ENCODE measurements at places on chromosomes 16 and 17.

DNA sequence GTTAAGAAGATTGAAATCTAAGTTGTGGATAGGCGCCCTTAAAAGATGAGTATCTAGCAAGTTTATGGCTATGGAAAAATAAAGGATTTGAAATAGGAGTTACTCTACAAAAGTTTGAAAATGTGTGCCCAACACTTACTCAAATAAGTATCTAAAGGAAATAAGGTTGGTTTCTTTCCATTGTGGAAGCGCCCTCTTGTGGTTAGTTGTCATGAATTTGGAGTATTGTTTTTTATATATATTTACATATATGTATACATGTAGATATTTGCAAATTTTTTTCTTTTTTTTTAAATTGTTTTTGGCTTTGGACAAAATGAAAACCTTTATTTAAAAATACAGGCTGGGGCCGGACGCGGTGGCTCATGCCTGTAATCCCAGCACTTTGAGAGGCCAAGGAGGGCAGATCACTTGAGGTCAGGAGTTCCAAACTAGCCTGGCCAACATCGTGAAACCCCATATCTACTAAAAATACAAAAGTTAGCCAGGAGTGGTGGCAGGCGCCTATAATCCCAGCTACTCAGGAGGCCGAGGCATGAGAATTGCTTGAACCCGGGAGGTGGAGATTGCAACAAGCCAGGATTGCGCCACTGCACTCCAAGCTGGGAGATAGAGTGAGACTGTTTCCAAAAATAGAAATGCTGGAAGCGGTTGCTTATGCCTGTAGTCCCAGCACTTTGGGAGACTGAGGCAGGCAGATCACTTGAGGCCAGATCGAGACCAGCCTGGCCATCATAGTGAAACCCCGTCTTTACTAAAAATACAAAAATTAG is 24.0 kb upstream of the VPS4A start:
- DNase-seq = no peak

GRCh38 chr16:35506898-35507194 is 2047.4 kb downstream of the TP53TG3F start:
- no peak for DNase-seq

GRCh38 chr16:68356249-68356918 is 45.6 kb downstream of the PRMT7 start:
- no peak for DNase-seq

DNA sequence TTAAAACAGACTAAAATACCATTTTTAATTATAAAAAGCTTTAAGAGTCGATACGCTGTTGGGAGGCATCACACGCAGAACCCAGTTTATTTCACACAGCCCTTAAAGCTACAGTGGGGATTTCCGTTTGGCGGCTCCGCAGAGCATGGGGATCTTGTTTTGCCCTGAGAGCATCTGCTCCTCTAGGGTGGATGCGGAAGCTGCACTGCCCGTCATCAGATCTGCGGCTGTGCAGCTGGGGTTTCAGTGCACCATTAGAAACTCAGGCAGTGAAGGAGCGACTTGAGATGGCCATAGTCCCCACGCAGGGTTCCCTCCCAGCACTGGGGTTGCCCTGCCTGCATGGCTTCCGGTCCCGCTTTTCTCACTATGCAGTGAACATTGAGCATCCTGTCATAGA is 62.2 kb upstream of the CHMP6 start:
- no peak for DNase-seq

GRCh38 chr17:60230358-60230757 is 80.6 kb downstream of the CA4 start:
- DNase-seq = no peak

DNA sequence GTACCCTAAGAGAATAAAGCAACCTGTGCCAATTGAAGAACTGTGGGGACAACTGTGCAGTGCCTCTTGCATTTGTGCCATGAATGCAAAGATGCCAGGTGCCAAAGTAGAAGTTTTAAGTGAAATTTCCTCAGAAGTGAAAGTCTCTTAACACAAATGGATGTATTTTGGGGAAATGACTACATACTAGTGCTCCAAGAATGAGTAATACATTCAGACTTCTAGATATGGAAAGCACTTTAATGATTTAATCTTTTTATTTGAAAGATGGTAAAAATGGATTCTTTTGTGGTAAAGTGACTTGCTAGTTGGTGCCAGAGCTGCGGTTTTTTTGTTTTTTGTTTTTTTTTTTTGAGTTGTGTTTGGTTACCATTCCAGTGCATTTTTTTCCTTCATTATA is 15.0 kb downstream of the UTP18 start:
- DNase-seq = no peak

DNA sequence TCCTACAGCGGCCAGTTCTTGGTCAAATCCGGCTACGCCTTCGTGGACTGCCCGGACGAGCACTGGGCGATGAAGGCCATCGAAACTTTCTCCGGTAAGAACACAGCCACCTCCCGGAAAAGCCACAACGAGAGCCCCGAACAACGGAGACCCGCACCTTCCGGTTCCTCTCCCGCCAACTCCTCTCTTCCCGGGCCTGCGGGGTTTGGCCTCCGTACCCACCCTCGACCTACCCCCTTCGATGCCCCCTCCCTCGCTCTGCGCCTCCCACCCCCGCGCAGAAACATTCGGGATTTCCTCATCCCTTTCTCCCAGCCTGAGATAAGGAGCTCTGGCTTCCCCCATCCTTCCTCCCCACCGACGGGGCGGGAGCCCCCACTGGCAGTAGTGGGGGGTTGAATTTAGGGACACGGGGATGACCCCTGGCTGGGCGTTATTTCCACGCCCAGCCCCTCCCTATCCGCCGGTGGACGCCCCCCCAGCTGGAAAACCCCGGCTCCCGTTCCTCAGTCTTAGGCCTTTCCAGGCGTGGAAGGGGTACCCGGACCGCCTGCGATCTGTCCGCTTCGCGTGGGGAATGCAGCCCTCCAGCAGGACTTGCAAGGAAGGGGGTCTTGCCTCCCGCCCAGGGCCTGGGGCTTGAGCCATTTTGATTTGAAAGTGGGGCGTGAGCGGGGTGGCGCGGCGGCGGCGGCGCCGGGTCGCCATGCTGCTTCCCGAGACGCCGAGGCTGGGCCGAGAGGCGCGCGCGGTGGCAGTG is 822 bp downstream of the IGF2BP1 start:
- DNase-seq = peak; percentile 85

DNA sequence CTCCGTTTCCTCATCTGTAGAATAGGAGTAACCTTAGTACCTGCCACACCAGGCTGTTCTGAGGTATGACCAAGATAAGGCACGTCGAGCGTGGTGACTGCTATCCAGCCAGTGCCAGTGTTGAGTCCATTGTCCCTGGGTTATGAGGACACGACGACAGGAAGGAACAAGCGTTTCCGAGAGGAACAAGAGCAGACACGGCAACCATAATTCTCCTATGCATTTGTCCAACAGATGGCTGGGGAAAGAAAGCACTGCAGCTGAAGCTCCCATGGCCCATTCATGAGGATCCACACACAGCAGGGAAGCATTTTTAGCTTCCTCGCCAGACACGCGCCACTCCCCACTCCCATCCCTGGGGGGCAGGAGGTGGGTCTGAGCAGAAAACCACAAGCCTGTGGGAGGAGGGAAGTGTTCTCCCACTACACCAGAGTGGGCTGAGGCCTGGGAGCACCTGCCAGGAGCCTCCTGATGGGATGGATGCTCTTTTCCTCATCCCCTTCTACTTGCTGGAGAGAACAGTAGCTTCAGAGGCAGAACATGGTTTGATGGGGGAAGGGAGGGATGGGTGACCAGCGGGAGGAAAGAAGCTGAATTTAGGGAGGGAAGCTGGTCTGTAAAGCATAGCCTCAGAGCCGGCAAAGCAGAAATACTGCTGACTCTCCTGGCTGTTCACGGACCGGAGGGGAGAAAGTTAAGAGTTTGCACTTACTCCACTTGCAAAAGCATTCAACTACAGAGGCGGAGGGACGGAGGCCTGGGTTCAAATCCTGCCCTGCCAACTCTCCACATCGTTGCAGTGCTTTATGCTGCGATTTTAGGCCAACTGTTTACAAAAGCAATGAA is 2.7 kb downstream of the COTL1 start:
- DNase-seq = no peak

DNA sequence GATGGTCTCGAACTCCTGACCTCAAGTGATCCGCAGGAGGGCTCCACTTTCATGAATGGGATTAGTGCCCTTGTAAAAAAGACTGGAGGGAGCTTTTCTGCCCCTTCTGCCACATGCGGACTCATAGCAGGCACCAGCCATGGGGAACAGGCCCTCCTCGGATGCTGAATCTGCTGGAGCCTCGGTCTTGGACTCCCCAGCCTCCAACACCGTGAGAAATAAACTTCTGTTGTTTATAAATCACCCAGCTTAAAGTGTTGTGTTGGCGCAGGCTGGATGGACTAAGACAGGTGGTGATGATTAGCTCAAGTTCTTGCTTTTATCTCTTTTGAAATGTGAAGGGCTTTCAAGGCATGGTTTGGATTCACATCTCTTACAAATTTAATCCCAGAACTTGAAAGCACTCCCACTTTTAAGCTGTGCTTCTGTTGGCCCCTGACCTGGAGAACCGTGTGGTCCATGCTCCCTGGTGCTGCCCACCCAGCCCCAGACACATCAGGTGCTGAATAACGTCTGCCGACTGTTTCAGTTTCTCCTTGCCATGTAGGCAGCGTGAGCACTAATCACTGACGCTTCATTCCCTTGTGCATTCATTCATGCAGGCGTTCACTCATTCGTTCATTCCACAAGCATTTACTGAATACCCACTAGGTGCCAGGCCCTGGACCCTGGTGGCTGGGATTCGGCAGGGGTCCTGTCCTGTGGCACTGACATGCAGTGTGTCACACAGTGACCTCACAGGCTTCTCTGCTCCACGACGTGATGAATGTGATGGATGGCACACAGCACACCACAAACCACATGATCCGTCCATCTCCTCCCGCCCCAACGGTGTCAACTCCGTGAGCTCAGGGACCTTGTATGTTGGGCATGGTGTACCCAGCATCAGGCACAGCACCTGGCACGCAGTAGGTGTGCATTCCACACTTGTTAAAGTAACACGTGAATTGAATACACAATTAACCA is 8.9 kb downstream of the CIBAR2 start:
- no peak for DNase-seq

DNA sequence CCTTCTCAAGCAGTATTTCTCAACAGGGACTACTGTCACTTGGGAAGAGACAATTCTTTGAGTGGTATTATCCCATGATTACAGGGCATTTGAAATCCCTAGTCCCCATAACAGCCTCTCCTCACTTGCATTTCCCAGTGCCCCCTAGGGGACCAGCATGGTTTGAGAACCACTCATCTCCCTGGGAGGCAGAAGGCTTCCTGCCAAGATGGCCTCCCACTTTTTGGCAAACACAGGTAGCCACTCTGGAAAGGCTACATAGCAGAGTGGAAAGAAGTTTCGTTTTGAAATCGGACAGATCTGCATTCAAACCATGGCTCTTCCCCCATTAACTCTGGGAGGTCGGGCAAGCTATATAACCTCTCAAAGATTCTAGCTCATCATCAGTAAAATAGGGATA is 256.8 kb downstream of the XYLT1 start:
- no peak for DNase-seq

DNA sequence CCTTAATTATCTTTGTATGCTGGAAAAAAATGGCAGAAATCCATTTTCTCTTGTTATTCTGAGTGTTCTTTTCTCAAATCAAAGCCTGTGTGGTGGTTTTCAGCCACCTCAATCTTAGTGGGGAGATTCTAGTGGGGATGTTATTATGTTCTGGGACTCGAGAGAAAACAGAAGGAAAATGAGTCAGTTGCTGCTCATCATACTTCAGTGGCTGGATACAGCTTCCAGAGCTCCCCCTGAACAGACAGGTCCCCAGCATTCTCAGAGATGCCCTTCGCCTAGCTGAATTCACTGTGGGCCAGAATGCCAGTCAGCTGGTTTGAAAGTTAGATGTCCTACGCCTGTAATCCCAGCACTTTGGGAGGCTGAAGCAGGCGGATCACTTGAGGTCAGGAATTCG is 8.5 kb downstream of the ST6GALNAC1 start:
- no peak for DNase-seq

- no peak for DNase-seq
These were observed 9.2 kb upstream of the SNN start for GRCh38 chr16:11658896-11659708.

- DNase-seq = no peak
These were observed 141.4 kb upstream of the GSE1 start for GRCh38 chr16:85471469-85472431.

GRCh38 chr16:6753553-6753952 is 579.1 kb upstream of the RBFOX1 start:
- no peak for DNase-seq

DNA sequence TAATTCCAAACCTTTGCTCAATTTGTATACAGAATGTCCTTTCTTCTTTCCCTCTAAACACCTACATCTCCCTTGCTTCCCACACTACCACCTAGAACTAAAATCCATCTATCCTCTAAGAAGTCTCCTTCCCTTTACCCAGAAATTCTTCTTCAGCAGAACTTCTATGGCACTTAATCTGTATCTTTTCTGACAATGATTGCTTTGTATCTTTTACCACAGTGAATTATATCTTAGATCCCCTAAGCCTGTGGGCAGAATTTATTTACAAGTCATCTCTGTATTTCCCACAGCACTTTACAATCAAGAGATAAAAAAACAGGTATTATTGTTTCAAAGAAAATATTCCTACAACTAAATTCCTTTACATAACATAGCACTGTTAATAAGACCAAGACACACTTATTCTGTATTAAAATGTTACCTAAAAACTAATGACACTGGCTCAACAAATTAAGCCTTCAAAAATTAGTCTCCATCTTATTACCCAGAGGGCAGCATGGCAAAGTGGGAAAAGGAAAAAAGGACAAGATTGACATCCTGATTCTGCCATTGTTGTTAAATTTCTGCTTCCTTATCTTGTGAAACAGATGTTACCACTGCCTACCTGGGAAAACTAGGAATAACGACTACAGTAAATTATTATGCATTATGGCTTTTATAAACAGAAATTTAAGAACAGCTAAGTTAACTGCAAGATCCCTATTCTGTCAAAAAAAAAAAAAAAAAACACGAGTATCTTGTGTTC is 42.8 kb downstream of the KANSL1 start:
- DNase-seq = no peak

DNA sequence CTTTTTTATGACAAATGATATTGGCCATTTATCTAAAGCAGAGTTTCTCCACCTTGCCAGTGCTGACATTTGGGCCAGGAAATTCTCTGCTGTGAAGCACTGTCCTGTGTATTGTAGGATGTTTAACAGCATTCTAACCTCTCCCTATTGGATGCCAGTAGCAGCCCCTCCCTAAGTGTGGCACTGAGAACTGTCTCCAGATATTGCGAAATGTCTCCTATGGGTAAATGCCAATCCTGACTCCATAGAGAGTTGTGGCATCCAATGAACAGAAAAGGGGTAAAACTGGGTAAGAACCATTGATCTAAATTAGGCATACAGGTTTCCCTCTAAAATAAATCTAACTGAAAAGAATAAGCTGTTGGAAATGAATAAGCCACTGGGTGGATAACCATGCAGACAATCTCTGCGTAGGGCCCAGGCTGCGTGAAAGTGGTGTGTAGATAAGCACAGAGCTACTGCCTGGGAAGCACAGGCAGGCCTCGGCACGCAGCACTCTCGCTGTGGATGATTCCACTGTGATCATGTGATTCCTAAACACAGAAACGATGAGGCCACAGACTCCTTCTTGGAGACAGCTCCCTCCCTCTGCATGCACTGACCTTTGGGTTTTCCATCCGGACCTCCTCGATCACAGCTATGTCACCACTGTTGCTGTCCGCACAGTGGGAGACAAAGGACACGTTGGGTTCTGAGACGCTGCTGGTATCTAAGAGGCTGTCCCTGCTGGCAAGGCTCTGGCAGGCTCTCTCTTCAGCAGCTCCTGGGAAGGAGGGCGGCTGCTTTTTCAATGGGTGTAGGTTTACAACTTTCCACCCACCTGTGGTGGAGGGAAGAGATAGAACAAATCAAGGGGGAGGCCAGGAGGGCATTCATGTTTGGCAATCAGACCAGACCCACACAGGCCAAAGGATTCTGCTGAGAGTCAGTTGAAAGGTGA is 44.1 kb downstream of the GTF3C1 start:
- no peak for DNase-seq

GRCh38 chr16:50261160-50261706 is 5.1 kb upstream of the ADCY7 start:
- DNase-seq = no peak
